Activated T-helper 1 cell treated with anti-CD3 and anti-CD28 coated beads, Interleukin-12 subunit alpha, Interleukin-12 subunit beta, Interleukin-2, Interleukin-4 antibody, amounts not matched to agents 30 ng/mL and 10 ng/mL and 1 ng/mL, durations not matched to agents 14 hours and 24 hours and 36 hours (primary cell): ENCODE measurements at places on chromosomes 6 and 20.

- DNase-seq: no peak
- no peak overlapping the region for H3K27ac ChIP-seq
- H3K27me3 ChIP-seq: peaks cover 40% of the 10 kb centered on the region
Observed at GRCh38 chr6:121436960-121437850, 1.8 kb downstream of the GJA1 start.

GRCh38 chr6:152775428-152775827 is 24.8 kb downstream of the VIP start:
- H3K27me3 ChIP-seq: no peaks in the 10 kb centered on the region
- no peak for DNase-seq
- no peaks in the 10 kb centered on the region for H3K36me3 ChIP-seq

- no peak for DNase-seq
- no peaks in the 10 kb centered on the region for H3K36me3 ChIP-seq
- H3K27ac ChIP-seq: no peak overlapping the region
Observed at GRCh38 chr6:106910999-106911949, 63.3 kb downstream of the CD24 start.

DNA sequence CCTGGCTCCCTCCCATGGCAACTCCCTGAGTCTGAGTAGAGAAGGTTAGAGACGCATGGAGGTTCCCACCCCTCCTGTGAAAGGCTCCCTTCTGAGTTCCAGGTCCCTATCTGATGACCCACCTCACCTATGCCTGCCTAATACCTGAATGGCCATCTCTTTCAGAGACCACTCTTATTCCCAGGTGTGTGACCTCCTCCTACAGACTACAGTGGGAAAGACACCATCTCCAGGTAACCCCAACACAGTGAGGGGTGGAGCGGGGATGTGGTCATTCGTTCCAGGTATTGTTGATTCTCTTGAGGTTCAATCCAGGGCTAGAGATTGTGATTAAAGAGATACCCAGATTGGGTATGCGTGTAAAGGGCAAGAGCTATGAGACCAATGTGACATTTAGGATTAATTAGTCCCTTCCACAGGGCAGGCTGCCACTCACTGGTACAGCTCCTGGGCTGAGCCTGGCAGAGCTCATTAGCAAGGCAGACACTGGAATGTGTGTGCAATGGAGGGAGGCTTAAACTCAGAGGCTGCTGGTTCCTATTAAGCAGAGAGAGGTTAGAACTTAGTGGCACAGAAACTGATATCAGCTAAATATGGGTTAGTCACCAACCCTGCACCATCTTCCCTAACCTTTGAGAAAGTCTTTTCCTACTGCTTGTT is 46.5 kb upstream of the IER3 start:
- no peak for DNase-seq
- H3K4me3 ChIP-seq: no peak overlapping the region
- H3K36me3 ChIP-seq: peaks cover 10% of the 10 kb centered on the region
- H3K27me3 ChIP-seq: peaks cover 7% of the 10 kb centered on the region
- peak overlapping the region; percentile 66 for H3K27ac ChIP-seq

- H3K27ac ChIP-seq: no peak overlapping the region
- no peak overlapping the region for H3K4me3 ChIP-seq
- no peak for DNase-seq
- H3K4me1 ChIP-seq: no peaks in the 10 kb centered on the region
Observed at GRCh38 chr20:14966203-14966602, 628.8 kb upstream of the FLRT3 start.

DNA sequence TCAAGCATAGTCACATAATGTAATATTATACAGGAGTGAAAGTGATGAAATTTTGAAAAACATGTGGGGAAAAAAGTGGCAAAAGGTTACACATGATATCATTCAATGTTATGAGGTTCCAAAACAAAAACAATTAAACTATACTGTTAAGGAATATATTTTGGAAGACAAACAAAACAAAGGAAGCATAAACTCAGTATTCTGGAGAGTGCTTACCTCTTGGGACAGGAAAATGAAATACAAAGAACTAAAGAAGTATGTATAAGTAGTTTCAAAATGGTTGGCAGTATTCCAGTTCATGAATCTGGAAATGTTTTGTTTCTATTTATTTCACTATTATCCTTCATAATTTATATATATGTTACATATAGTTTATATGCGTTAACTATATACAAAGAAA is 213.5 kb downstream of the MOXD1 start:
- H3K4me1 ChIP-seq: peaks cover 5% of the 10 kb centered on the region
- DNase-seq: no peak
- no peaks in the 10 kb centered on the region for H3K36me3 ChIP-seq
- H3K27me3 ChIP-seq: no peaks in the 10 kb centered on the region
- no peak overlapping the region for H3K27ac ChIP-seq

DNA sequence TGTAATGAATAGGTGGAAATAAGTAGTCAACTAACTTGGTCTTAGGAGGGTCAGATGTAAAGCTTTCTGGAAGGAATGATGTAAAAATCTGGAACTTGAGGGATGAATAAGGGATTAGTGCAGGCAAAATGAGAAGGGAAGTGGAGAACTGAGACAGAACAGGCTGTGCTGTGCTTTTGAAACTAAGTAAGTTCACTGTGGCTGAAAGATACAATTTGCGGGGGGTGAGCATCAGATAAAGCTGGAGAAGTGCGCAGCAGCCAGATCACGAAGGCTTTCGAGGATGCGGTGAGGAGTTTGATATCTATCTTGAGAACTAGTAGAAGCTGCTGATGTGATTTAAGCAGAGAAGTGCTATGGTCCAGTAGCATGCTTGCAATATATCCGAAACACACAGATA is 247.8 kb downstream of the RNF144B start:
- no peak overlapping the region for H3K4me3 ChIP-seq
- peaks cover 3% of the 10 kb centered on the region for H3K27me3 ChIP-seq
- no peak overlapping the region for H3K27ac ChIP-seq
- H3K4me1 ChIP-seq: no peaks in the 10 kb centered on the region
- no peaks in the 10 kb centered on the region for H3K36me3 ChIP-seq

GRCh38 chr20:19789009-19789408 is 31.0 kb downstream of the RIN2 start:
- DNase-seq: no peak
- no peaks in the 10 kb centered on the region for H3K4me1 ChIP-seq
- no peak overlapping the region for H3K27ac ChIP-seq
- no peaks in the 10 kb centered on the region for H3K36me3 ChIP-seq

GRCh38 chr6:162626869-162627268 is 100.7 kb downstream of the PRKN start:
- no peak overlapping the region for H3K4me3 ChIP-seq
- H3K27ac ChIP-seq: no peak overlapping the region
- no peak for DNase-seq
- no peaks in the 10 kb centered on the region for H3K36me3 ChIP-seq
- no peaks in the 10 kb centered on the region for H3K27me3 ChIP-seq

GRCh38 chr20:24708411-24709295 is 239.2 kb downstream of the SYNDIG1 start:
- H3K27ac ChIP-seq: no peak overlapping the region
- no peaks in the 10 kb centered on the region for H3K4me1 ChIP-seq
- no peak overlapping the region for H3K4me3 ChIP-seq
- no peaks in the 10 kb centered on the region for H3K36me3 ChIP-seq
- no peak for DNase-seq
- peaks cover 9% of the 10 kb centered on the region for H3K27me3 ChIP-seq

GRCh38 chr20:34824452-34824805 is 1.0 kb downstream of the NCOA6 start:
- peaks cover 30% of the 10 kb centered on the region for H3K4me1 ChIP-seq
- peak overlapping the region; percentile 91 for H3K27ac ChIP-seq
- H3K27me3 ChIP-seq: peaks cover 10% of the 10 kb centered on the region
- H3K4me3 ChIP-seq: peak overlapping the region; percentile 97
- DNase-seq: peak; percentile 73
- H3K36me3 ChIP-seq: peaks cover 8% of the 10 kb centered on the region

GRCh38 chr6:34950849-34951248 is 61.8 kb downstream of the ANKS1A start:
- no peak for DNase-seq
- H3K27me3 ChIP-seq: peaks cover 12% of the 10 kb centered on the region
- peaks cover 6% of the 10 kb centered on the region for H3K4me1 ChIP-seq
- H3K4me3 ChIP-seq: no peak overlapping the region
- no peak overlapping the region for H3K27ac ChIP-seq
- no peaks in the 10 kb centered on the region for H3K36me3 ChIP-seq
